Activated T-cell treated with anti-CD3 and anti-CD28 coated beads, Interleukin-2, amount 50 U/mL, for 24 hours (primary cell): ENCODE measurements at places on chromosomes 12 and 14.

GRCh38 chr14:92890830-92891588, 31.9 kb upstream of the CHGA start:
- no peak for DNase-seq

DNA sequence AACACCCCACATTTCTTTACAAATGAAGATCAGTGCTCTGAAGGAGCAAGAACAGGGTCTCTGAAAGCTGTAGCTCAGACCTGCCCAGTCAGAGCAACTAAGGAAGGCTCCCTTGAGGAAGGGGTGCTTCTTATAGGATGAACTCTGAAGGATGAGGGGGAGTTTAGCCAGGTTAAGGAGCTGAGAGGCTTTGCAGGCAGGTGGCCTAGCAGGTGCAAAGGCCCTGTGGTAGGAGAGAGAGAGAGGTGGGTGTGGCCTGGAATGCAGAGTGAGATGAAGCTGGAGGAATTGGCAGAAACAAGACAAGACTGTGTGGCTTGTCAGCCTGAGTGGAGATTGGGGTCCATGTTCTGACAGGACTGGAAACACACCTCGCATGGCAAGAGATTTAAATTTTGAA, 20.5 kb upstream of the FAM222A start:
- DNase-seq: no peak

GRCh38 chr12:67646775-67647174, 1.8 kb upstream of the DYRK2 start:
- no peak for DNase-seq

- no peak for DNase-seq
Measured at GRCh38 chr12:131852551-131853299, 24.5 kb downstream of the MMP17 start.

DNA sequence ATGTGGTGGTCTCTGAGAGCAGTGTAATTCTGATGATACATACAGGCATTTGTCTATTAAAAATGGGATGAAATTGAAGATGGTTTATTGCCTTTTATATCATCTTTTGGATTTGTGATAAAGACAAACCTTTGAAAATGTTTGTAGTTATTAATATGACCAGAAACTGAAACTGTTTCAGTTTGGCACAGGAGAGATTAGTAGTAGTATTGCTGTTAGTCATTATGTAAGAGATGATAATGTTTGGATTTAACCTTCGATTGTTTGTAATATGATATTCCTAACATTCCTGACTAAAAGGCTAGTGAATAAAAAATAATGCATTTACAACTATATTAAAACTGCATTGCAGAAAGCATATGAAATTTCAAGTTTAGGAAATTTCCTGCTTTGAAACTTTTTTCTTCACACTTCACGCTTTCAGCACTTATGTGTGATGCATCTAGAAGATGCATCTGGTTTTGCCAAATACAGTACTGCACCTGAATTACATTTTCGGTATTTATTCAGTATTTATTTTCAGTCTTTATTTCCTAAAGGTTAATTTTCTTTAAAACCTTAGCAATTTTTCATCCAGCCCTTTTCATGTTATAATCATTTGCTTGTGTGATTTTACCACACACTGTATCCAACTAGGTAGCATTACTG, 25.5 kb downstream of the ADIPOR2 start:
- DNase-seq: no peak

- DNase-seq: peak; percentile 84
Measured at GRCh38 chr12:132414634-132415326, 75.2 kb upstream of the FBRSL1 start.

- DNase-seq: no peak
Measured at GRCh38 chr12:104641862-104642261, 185.1 kb downstream of the CHST11 start.

DNA sequence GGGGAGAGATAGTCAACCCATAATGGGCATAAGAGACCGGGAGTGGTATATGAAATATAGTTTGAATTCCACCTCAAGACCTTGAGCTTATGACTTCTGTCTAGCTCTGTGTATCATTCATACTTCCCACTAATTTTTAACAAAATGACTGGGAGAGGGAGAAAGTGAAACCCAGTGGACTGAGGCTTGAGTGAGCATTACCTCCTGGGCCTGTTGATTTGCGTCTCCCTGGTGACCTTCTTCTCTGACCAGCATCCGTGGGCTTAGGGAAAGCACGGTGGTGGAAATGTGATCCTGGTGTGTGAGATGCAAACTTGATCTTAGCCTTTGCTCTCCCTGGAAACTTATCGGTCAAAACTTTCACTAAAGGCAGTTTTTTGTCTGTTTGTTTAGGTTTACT, 207.9 kb upstream of the BCL2L14 start:
- no peak for DNase-seq

DNA sequence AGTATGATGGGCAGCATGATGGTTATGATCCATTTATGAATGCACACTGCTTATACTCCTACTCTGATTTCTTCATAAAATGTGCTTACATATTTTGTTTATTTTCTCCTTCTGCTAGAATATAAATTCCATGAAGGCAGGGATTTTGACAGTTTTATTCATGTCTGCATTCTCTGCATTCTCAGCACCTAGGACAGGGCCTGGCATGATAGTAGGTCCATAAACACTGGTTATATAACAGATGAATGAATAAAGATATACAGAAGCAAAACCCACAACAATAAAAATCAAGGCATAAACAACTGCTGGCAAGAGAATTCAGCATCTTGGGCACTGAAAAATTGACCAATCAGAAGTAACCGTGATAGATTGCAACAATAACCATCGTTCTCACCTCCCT, 115.4 kb downstream of the WIF1 start:
- DNase-seq: no peak

DNA sequence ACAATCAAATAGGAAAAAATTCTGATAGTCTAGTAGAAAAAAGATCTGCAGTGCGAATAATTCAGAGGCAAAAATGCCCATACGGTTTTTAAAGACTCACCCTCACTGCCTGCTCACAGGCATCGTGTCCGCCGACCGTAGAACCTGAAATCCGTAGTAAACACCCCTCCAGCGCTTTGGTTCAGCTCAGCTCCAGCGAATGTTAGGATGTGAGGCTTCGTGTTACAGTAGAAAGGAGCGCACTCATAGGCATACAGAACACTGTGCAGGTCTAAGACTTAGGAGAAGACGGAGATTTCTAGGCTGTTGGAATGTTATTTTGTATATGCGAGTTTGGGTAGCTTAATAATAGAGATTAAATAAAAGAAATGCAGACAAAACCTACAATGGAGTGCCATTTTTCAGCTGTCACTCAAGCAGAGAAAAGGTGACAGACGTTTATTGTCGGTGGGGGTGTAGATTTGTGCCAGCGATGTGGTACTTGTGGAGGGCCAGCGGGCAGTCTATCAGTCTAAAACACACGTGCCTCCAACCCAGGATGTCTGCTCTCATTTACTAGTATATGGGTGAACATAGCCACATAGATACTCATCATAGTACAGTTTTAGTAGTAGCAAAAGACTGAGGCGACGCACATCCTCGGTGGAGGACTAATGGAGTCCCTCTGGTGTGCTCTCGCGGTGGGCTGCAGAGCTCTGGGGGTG, 25.7 kb downstream of the SFSWAP start:
- DNase-seq: peak; percentile 17

GRCh38 chr12:51818566-51819300, 29.8 kb downstream of the FIGNL2 start:
- DNase-seq: no peak

DNA sequence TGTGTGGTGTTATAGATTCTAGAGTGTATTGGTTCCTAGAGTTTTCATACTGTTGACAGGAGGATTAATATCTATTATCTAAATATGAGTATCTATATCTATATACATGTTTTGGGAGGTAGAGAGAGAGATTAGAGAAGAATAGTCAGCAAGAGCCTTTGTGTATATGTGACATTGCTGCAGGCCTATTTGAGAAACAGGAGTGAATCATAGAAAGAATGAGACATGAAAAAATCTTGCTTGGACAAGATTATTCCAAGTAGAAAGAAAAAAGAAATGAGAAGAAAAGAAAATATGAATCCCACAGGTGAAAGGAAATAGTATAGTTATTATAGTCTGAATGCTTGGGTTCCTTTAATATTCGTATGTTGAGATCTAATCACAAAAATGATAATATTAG, 720.4 kb downstream of the RERGL start:
- no peak for DNase-seq
